Kidney glomerular epithelial cell (primary cell): ENCODE measurements at places on chromosomes 2 and 18.
A peak's percentile ranks its signal among the peaks of the same experiment; 100 is the strongest.

DNA sequence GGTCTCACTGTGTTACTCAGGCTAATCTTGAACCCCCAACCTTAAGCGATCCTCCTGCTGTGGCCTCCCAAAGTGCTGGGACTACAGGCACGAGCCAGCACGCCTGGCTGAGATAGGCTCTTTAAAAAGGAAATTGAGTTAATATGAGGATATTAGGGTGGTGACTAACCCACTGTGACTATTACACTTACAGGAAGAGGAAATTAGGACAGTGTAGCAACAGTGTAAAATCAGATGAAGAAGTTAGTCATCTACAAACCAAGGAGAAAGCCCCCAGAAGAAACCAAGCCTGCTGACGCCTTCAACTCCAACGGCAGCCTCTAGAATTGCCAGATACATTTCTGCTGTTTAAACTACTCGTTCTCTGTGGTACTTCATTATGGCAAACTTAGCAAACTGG lies 711.9 kb downstream of the SUCLG1 start:
- DNase-seq = no peak

DNA sequence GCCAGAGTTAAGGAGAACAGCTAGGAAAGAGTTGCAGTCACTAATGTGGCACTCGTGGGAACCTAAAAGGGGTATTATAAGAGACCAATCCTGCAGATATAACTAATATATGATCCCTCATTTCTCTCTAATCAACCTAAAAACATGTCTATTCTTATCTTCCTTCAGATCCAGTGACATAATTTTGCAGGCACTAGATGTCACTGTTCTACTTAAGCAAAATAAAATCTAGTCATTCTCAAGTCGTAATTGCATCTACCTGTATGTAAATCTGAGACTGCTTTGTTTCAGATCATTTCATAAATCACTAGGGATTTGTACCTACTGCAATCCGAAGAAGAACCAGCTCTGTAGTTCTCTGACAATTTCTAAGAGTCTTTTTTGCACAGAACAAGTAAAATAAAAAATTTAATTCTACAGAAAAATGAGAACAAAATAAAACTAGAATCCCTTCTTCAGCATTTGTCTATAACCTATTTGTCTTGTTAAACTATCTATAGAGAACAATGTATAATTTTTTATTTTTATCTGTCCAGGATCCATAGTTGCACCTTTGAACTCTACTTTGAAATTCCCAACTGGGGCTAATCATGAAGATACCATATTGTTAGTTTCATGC lies 56.5 kb upstream of the ERBB4 start:
- peak; percentile 12 for DNase-seq

DNA sequence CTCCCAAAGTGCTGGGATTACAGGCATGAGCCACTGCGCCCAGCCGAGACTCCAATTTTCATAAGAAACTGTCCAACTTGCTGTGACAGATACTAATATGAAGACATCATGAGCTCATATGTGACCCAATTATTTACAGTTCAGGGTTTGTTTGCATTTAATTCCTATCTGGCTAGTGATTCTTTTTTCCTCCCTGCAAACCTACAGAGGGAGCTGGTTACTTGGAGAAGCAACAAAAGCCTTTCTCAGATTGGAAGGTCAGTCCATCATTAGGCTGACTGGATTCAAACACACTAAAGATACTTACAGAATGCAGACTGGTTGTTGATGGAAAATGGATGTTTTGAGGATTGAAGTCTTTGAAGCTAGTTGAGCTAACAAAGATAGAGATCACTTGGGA lies 176.4 kb downstream of the ANKRD44 start:
- no peak for DNase-seq

- DNase-seq = peak; percentile 82
Observed at GRCh38 chr2:201854221-201854801, 48.0 kb downstream of the CDK15 start.

DNA sequence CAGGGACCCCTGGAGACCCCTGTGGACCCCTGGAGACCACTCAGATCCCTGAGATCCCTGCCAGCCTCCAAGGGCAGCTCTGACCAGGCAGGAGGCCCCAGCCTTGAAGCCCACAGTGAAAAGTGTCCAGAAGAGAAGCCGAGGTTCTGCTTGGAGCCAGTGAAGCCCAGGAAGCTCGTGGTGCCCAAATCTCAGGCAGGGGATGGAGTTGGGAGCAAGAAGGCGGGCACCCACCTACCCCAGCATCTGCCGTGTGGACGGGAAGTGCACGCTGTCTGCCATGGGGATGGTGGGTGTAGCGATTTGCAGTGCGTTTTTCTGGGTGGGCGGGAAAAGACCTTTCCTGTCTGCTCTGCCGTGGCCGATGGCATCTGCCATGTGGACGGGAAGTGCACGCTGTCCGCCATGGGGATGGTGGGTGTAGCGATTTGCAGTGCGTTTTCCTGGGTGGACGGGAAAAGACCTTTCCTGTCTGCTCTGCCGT lies 120.6 kb upstream of the CTDP1 start:
- DNase-seq = no peak

DNA sequence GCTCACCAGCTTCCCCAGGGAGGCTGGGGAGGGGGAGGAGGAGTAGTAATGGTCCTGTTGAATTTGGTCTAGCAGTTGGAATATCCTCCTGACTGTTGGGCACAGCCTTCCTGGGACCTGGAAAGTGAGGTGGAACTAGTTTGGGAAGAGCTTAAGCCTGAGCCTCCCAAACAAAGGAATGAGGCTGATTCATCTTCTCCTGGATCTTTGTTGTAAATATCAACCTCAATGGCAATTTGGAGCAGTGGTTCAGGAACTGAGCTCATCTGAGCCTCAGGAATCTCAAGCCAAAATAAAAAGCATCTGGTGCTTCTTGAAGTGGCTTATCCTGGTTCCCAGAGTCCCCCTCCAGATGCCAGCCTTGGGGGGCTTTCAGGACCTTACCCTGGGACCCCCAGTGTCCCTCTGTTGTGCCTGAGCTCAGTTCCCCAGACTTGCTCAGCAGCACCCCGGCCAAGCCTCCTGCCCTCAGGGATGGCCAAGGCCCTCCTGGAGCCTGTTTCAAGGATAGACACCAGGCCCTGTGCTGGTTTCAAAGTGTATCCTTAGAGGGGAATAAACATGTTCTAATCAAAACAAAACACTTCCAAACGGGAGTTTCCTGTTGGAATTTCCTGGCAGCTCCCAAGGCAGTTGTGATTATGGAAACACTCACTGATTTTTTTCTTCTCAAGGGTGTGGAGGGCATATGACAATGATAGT lies 112.6 kb downstream of the DDX1 start:
- no peak for DNase-seq

DNA sequence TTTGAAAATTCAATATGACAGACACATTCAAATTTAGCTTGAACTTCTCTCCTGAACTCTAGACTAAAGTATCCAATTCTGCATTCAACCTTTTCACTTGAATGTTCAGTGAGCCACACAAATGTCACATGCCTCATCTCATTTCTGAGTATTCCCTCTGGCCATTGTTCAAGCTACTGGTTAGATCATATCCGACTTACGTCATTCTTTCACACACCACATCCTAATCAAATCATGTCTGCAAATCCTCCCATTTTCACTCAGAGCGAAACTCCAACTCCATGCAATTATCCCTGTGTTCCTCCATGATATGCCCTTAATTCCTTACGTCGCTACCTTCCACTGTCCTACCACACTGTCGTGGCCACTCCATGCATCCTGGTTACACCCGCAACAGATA lies 425.1 kb downstream of the CBLN2 start:
- DNase-seq = no peak

DNA sequence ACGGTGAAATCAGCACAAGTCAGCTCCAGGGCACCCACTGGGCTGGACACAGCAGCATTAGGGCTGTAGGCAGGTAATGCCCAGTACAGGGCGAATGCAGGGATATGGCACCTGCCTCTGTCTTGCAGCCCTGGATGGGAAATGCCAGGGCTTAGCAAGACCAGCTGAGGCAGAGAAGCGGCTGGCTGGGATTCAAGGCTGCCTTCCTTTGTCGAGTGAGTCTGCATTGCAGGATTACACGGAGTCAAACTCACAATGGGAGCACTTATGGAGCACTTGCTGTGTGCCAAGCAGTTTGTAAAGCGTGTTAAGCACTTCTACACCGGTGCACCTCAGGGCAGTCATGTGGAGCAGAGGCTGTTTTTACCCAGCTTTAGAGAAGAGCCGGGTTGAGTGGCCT lies 87.3 kb upstream of the HDAC4 start:
- DNase-seq = no peak

- DNase-seq = peak; percentile 73
Observed at GRCh38 chr2:164737612-164738081, 104.0 kb downstream of the COBLL1 start.

DNA sequence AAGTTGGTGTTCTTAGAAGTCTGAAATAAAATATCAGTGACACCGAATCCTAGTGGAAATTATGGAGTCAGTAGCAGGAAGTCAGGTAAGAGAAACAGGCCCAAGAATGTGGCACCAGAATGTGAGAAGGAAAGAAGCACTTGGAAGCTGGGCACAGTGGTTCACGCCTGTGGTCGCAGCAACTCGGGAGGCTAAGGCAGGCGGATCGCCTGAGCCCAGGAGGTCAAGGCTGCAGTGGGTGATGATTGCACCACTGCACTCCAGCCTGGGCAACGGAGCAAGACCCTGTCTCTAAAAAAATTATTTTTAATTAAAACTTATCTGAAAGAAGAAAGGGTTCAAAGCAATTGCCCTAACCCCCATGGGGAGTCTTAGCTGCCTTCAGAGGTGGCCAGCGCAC lies 268.3 kb upstream of the SALL3 start:
- DNase-seq = no peak

- DNase-seq = no peak
Observed at GRCh38 chr18:2905854-2906703, 59.3 kb downstream of the EMILIN2 start.

- DNase-seq = peak; percentile 69
Observed at GRCh38 chr2:158745067-158745865, 49.9 kb upstream of the DAPL1 start.

DNA sequence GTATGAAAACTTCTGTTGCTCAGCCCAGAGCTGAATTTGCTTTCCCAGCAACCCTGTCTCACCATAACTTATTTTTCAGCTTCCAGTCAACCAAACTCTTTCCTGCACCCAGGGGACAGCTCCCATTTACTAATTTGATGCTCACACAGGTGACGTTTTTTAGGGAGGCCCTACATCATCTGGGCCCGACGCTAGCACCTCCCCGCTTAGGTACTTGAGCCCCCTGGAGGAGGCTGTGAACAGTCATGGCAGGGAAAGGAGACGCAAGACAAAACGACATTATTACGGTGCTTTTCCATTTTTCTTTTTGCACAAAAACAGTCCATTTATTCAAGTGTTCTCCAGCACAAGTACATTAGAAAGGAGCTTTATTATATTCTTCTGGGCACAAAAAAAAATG lies 59.2 kb upstream of the POMC start:
- no peak for DNase-seq

DNA sequence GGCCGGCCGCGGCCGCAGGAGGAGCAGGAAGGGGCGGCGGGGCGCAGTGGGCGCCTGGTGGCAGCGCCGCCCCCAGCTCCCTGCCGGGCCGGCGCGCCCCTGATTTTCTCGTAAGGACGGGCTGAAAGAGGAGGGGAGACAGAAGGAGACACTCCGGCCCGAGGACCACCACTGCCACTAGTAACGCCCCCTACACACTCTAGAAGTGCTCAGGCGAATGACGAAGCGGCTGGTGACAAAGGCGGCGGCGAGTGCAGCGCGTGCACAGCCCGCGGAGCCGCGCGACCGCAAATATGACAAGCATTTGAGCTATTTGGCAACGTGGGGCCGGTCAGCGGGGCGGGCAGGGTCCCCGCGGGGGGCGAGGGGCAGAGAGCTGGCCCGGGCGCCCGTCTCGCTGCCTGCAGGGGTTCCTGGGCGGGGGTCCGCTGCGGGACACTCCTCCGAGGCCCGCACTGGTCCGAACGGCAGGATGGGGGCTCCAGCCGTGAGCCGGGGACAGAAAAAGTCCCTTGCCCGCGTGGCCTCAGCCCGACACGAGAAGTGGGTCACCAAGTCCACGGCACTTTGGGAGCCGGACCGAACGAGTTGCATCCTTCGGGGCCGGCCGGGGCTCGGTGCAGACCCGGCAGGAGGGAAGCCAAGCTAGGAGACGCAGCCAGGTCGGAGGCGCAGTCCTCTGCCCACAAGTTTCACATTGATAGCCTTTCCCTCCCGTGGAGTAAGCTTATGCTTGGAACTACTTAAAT lies 524 bp upstream of the SERTAD2 start:
- DNase-seq = peak; percentile 82

DNA sequence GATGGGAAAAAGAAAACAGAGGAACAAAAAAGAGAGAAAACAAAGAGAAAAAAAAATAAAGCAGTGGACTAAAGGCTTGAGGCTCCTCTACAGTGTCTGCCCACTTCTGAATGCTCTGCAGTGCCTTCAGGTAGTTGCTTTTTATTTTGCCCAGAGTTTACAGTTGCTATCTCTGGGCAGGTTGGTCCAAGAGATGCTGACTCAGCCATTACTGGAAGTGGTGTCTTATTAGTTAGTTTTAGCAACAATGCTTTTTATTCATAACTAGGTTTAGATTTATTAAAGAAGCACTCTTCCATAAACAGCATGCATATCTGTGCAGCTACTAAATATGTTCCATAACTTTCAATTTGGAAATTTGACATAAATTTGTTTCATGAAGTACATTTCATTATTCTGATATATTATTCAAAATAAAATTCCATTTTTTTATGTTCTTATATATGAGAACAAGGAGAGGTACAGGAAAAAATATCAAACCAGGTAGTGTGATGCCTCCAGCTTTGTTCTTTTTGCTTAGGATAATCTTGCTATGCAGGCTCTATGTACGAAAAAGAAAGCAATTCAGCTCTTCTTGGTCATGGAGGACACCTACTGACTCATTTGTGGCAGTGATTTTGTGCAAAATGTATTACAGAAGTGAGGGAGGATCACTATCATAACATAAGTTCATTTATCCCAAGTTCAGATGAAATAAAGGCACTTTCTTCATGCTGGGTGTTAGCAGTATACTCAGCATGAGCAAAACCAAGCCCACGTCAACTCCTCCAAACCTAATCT lies 69.5 kb downstream of the RPIA start:
- no peak for DNase-seq

DNA sequence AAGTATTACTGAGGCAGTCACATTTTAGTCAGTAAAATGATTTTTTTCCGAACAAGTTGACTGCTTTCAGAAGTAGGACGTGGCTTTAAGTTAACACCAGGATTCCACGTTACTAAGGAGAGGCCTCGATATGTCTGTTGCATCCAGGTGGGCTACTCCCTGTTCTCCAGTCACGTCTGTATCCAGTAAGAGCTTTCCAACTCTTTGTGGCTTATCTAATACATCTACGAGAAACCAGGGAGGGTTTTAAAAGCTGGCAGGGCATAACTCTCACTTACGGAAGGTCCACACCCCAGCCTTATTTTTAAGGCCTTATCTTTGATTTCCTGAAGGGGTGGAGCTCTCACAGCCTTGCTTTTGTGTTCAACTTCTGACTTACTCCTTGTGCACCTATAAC lies 99.2 kb downstream of the SLC8A1 start:
- DNase-seq = no peak

GRCh38 chr2:179050755-179051154 lies 818 bp upstream of the CCDC141 start:
- no peak for DNase-seq

DNA sequence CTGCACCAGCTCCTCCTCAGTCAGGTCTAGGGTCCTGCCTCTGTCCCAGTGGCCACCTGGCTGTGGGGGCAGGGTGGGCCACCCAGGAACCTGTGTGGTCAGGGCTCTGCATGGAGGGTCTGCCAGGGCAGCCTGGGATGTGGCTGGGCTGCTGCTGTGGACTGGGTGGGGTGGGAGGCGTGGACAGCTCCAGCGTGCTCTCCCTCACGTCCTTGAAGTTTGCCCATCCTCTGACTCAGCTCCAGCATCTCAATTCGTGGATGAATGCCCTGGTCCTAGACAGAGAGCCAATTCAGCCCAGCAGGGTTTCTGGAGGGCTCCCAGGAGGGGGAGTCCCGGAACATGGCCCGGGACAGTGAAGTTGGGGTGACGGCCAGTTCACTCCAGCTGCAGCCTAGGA lies 64.3 kb upstream of the EPAS1 start:
- DNase-seq = peak; percentile 14
